Stimulated activated CD4-positive, alpha-beta T cell treated with anti-CD3 and anti-CD28 coated beads, Interleukin-1b, Interleukin-23, amount 100 ng/mL, for 4 hours (primary cell): ENCODE measurements at places on chromosomes 2 and 18.

DNA sequence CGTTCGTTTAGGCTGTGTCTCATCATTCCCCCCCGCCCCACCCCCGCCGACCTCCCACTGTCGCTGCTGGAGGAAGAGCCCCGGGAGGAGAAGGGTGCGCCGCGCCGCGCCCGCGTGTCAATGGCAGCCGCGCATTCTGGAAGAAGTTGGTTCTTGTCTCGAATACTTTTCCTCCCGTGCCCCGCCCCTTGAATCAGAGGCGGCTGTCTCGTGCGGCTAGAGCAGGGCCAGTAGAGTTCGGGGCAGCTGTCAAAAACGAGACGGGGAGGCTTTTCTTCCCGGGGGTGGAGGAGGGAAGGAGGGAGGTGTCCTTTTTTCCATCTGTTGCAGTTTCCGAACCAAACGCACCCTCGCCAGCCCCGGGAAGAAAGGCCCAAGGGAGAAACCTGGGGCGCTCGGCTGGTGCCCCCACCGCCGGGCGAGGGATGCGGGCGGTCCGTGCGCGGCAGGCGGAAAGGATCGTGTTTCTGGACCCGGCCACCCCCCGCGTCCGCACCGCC, 410 bp upstream of the TGIF1 start:
- peak; percentile 71 for DNase-seq

DNA sequence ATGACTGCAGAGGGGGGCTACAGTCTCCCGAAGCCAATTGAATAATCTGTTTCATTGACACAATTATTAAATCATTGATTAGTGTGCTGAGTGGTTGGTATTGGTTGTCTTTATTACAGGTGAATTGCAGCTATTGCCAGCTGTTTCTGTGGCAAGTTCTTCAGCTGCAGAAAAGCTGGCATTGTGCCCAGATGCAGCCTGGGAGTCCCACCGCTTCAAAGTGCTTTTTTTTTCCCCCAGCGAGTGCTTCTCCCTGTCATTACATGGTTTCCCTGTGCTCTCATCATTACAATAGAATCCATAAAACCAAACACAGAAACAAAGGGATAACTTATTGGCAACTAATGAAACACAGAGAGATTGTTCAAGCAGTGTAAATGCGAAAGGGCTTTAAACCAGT, 164.7 kb downstream of the GRB14 start:
- no peak for DNase-seq

DNA sequence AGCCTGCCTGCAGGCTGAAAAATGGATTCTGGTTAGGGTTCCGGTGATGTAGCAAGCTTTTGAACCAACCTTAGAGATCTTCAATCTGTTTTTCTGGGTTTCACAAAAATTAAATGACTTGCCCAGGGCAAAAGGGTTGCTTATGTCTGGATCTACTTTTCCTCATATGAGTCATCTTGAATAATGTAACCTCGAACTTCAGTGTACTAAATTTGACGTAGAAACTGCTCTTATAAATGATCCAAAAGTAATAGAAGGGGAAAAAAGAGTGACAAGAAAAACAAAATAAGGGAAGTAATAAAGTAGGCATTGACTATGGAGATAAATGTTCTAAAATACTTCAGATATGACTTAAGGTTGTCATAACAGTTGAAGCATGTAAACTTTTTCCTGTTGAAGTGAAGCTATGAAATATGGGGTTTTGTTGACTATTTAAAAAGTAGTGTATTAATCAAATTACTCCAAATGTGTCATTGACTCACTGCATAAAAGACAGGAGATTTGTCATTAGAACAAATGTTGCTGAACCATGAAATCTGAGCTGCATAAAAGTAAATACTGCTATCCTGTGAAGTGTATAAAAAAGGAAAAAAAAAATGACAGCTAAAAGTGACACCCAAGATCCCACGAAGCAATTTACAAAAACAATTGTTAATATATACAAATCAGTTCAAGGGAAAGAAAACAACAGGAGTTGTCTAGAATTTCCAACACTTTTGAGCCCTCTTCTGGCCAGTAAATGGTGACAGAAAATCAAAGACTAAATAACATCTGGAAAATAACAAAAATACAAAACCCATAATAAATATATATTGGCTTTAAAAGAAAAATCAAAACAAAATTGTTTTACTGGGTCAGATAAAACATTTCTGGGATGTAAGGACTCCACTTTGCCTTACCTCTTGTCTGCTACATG, 103.6 kb upstream of the SERPINE2 start:
- no peak for DNase-seq

DNA sequence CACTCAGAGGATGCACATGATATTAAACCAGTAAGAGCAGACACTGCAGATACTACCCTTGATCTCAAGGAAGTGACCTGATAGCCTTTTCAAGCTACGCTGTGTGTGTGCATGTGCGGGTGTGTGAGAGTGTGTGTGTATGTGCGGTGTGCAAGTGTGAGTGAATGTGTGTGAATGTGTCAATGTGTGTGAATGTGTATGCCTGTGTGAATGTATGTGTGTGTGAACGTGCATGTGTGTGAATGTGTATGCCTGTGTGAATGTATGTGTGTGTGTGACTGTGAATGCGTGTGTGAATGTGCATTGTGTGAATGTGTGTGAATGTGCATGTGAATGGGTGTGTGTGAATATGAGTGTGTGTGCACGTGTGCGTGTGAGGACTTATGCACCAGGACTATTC, 53.8 kb downstream of the KCNG2 start:
- no peak for DNase-seq

- DNase-seq: no peak
Measured at GRCh38 chr2:224263571-224264043, 138.3 kb downstream of the FAM124B start.

DNA sequence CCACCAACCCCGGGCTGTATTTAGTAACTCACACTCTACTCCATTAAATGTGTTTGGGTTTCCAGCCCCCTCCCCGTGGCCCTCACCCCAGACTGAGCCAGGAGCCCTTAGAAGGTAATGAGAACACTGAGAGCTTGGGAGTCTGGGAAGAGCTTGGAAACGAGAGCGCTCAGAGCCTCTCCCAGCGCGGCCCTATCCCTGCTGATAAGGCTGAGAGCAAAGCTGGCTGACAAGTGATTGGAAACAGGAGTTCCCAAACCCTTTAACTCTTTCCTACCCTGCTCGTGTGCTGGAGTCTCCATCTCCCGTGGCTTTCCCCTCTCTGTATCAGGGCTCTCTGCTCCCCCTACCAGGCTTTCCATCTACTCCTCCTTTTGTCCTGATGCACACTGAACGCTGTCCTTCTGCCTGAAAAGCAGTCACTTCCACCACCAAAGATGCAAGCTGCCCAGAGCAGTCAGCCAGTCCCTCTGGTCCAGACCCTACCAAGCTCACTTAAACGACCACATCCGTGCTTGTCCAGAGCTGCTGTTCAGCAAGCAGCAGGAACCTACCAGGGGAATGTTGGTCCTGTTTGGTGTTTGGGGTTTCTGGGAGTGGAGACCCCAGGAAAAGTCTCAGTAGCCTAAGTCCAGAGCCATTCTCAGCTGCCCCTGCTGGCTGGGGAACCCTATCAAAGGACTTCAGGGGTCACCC, 100.0 kb upstream of the PKDCC start:
- DNase-seq: no peak

DNA sequence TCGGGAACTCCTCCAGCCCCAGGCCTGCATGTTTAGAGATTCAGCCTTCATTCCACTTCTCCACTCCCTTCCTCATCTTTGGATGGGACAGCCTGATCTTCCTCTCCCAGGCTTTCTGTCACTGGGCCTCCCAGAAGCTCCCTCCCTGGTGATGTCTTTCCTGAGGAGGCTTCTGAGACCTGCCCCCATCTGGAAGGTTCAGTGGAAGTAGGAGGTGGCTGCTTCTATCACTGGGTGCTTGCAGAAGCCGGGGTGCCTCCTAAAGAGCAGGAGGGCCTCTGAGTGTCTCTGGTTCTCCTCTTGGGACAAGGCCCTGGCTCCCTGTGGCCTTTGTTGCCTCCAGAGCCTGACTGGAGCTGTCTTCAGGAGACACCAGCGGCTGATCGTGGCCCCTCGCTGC, 108.7 kb downstream of the CELF4 start:
- no peak for DNase-seq

GRCh38 chr2:241268716-241269445, 46.6 kb downstream of the HDLBP start:
- DNase-seq: no peak

DNA sequence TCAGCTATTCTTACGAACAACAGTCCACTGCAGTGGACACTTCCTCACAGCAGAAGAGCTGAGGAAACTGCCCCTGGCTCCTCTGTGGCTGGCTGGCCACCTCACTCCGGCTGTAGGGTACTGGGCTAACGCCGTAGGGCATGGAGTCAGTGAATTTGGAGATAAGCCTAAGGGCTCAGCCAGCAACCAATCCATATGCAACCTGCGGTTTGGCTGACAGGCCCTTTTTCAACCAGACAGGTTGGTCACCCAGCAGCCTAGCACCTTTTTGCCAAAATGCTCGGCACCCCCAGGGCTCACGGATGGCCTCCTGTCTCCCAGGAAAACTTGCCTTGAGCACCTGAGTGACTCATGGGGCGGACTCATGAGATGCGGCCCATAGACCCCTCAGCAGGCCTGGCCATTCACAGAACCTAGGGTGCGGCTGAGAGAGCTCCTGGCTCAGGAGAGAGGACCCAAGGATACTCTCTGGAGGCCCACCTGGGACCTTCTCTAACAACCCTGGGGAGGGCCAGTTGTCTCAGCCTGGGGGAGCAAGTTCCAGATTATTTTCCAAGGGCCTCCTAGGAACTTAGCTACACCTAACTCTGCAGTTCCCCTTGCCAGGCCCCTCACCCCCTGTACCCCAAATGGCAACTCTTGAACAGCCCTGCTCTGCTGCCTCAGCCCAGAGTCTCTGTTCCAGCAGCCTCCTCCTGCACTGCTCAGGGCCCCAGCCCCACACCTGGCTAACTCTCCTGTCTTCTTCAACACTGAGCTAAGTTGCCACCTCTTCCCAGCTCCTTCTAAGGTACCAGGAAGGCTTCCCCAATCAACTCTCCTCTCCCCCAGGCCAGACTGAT, 252.1 kb downstream of the CYP26B1 start:
- DNase-seq: no peak

DNA sequence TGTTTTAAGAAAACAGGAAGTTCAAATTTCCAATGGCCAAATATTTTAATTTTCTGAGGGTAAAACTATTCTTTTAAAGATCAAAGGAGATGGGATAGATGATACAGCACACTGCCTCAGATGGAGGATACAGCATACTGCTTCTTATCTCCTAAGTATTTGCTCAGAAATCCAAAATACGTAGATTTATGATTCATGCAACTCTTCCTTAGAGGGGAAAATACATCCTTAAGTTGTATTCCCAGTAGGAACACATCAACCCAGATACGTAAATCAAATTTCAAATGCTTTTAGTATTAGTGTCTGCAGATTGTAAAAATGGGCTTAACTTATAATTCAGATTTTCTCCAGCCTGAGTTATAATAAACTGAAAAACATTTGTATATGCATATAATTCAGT, 235.2 kb downstream of the ZNF385B start:
- no peak for DNase-seq

DNA sequence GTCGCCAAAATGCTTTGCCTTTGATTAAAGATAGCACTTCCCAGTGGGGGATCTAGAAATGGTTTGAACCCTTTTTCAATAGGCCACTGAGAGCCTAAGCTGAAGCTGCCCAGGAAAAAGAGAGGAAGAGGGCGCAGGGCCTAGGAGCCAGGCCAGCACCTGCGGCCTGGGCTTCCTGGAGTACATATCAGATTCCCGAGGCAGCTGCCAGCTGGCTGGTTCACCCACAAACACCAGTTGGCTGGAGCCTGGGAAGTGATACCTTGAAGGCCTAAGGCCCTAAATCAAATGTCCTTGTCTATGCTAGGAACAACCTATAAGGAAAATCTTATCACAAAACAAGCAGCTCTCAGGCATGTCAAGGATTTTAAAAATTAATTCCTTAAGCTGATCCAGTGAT, 37.1 kb downstream of the ANKRD44 start:
- no peak for DNase-seq

GRCh38 chr18:76389716-76390115, 105.3 kb downstream of the ZNF516 start:
- DNase-seq: no peak

- DNase-seq: no peak
Measured at GRCh38 chr18:805008-805754, 6.9 kb downstream of the YES1 start.

GRCh38 chr2:217463402-217464075, 539.3 kb downstream of the TNS1 start:
- no peak for DNase-seq

- no peak for DNase-seq
Measured at GRCh38 chr18:9422816-9423519, 52.3 kb upstream of the RALBP1 start.

DNA sequence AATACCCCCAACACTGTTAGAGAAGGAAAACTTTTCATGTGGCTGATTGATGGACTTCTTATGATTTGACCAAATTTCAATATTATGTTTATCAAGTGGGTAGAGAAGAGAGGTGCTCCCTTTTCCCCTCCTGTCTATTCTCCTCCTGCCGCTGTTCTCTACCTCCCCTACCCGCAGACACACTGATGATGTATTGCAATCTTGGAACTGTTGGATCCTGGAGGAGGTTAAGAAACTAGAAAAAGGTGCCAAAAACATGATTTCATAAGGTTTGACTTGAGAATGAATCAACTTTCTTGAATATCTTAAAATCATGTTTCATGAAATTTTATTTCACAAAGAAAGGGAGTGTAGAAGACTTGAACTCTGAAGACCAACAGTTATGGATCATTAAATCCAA, 125.8 kb downstream of the MEIS1 start:
- DNase-seq: no peak

DNA sequence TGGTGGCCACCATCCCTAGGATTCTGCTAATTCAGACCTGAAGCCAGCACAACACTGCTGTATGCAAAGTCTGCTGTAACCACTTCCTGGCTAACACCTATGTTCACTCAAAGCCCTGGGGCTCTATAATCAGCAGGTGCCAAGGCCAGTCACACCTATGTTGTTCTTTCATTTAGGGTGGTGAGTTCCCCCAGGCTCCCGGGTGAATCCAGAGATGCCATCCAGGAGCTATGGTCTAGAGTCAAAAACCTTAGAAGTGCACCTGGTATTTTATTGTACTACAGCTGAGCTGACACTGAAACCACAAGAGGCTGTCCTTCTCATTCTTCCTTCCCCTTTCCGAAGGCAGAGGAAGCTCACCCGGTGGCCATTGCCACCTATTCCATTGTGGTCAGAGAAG, 46.2 kb upstream of the CCDC141 start:
- no peak for DNase-seq

DNA sequence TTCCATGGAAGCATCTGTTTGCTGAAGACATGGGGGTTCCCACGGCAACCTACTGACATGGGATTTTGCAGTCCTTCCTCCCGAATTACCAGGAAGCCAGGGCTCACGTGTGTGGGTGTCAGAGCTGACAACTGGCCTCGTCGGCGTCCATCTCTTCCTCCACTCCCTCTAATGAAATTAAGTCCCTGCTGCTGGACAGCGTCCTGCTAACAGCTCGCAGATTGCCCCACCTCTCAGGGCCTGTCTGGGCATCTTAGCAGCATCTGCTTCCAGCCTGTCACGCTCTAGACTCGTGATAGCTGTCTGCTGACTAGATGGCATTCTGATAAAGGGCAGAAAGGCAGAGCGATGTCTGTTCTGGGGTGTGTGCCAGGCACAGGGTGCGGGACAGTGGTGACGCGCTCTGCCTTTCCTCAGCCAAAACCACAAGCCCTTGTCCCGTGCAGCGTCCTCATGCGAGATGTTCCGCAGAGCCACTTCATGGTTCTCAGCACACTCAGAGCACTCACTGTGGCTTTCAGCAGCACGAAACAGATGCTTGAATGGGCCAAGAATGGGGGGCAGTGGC, 161.1 kb downstream of the ARL4C start:
- peak; percentile 14 for DNase-seq
